ENCODE measurements at places on chromosomes 13 and 19. TPM values are rescaled to one million over a fixed set of nuclear protein-coding genes. Genes with fewer than 3 reads are reported as not detected.

The RFPL4A gene
- total RNA-seq: not detected

The FSD1 gene
- 13.3 TPM for total RNA-seq

The FBXO17 gene
- total RNA-seq: 44.9 TPM

The OR7G1 gene
- not detected for total RNA-seq

The TDRD12 gene
- 0.11 TPM for total RNA-seq

The DACH1 gene
- 0.34 TPM for total RNA-seq

The POMP gene
- total RNA-seq: 74.9 TPM

The TUBA3C gene
- total RNA-seq: not detected

The CTXN1 gene
- 28.7 TPM for total RNA-seq

The ACP4 gene
- not detected for total RNA-seq

The C19orf25 gene
- total RNA-seq: 38.9 TPM

The CNN1 gene
- total RNA-seq: 9.9 TPM

The C13orf42 gene
- not detected for total RNA-seq
